ENCODE measurements at places on chromosomes 3 and 15.

- no peak for DNase-seq
These were observed 45.4 kb upstream of the THBS1 start for GRCh38 chr15:39535466-39535865.

GRCh38 chr3:156727519-156728205 is 53.3 kb downstream of the TIPARP start:
- no peak for DNase-seq

DNA sequence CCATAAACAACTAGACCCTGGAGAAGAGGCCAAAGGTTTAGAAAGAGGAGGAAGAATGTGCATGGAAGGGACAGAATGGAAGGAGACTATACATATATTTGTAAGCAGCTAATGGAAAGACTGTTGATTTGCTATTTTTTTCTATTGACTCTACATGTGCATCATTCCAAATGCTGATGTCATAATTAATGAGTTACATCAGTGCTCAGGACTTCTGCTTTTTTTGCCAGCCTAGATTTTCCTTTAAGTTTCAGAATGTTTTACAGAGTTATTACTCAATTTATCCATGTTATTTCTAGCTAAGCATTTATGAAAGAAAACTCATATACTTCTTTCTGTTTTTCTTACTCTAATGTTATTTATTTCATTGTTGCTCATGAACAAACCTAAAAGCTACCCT is 62.6 kb upstream of the VGLL3 start:
- no peak for DNase-seq

DNA sequence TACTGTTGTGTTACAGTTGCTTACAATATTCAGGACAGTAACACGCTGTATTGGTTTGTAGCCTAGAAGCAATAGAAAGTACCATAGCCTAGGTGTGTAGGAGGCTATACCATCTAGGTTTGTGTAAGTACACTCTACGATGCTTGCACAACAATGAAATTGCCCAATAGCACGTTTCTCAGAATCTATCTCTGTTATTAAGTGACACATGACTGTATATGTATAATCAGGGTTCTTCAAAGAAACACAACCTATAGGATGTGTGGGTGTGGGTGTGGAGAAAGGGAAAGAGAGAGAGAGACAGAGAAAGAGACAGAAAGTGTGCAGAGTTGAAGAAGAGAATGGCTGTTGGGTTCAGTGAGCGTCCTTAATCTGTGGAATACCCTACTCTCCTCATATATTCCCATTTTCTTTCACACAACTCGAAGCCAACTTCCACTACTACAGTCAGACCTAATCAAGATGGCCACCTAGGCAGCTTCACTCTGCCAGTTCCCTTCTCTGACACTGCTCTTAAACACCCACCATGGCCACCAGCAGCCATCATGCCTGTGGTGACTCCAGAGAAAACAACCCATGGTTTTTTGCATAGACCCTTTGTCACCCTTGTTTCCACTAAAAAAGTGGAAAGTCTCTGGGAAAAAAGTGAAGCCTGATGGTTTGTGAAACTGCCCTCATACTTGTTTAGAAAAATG is 5.8 kb upstream of the PPP4R2 start:
- DNase-seq = no peak

- no peak for DNase-seq
These were observed 239.1 kb upstream of the SGO1 start for GRCh38 chr3:20425138-20425537.

DNA sequence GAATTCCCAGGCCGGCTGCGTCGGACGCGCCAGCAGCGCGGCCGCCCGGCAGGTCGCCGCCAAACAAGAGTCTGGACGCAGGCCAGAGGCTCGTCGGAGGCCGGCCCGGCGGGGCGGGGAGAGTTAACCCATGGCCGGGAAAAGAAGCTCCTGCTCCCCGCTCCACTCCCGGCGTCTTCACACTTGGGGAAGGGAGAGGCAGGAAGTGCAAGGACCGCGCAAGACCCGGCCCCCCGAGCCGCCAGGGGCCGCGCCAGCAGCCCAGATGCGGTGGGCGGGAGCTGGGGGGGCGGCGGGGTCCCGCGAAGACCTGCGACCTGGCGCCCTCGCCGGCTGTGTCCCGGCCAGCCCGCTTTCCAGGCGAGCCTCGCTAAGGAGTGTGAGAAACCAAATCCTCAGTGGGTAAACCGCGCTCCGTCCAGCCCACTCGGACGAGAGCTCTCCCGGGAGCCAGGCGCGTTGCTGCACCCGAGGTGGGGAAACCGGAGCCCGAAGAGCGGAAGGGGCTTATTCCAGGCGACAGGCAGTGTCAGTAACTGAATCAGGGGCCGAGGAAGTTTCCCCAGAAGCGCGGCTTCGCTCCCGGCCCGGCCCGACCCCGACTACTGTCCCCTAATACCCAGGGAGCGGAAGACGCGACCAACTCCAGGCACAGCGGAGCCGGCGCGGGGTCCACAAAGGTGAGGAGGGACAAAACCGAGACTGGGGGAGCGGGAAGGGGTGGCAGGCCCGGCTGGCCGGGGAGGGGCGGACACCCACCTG is 721 bp downstream of the ADAMTS7 start:
- DNase-seq = no peak
